ENCODE measurements at places on chromosomes 7 and 10.

DNA sequence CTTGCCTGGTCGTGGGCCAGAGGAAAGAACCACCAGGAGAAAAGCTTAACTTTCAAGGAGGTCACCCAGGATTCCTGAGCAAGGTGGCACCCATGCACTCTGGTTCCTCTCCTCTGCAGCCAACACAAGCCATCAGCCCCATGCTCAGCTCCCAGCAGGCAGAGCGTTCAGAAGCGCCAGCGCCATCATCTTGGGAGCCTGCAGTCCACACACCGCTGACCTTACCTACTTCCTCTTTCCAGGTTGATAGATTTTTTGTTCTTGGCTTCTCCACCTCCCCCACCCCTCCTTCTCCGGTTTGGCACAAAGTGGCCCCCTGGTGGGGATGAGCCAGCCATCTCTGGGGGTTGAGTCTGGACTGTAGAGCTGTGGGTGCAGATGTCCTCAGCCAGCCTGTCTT, 1.7 kb upstream of the WDR86 start:
- DNase-seq: no peak

DNA sequence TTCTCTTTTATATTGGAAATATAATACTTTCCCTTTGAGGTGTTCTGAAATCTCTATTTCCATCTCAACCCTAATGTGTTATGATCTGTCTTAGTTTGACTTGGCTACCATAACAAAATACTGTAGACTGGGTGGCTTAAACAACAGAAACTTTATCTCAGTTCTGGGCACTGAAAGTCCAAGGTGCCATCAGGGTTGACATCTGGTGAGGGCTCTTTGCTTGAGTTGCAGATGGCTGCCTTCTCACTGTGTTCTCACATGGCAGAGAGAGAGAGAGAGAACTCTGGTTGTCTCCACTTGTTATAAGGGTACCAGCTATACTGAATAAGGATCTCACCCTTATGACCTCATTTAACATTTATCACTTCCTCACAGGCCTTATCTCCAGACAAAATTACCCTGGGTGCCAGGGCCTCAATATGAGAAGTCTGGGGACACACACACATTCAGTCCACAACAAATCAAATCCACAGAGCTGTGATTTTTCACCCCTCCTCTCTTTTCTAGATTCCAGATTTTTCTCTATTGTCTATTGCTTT, 104.5 kb downstream of the SRI start:
- no peak for DNase-seq

GRCh38 chr7:76003351-76003750, 9.0 kb upstream of the TMEM120A start:
- DNase-seq: no peak

DNA sequence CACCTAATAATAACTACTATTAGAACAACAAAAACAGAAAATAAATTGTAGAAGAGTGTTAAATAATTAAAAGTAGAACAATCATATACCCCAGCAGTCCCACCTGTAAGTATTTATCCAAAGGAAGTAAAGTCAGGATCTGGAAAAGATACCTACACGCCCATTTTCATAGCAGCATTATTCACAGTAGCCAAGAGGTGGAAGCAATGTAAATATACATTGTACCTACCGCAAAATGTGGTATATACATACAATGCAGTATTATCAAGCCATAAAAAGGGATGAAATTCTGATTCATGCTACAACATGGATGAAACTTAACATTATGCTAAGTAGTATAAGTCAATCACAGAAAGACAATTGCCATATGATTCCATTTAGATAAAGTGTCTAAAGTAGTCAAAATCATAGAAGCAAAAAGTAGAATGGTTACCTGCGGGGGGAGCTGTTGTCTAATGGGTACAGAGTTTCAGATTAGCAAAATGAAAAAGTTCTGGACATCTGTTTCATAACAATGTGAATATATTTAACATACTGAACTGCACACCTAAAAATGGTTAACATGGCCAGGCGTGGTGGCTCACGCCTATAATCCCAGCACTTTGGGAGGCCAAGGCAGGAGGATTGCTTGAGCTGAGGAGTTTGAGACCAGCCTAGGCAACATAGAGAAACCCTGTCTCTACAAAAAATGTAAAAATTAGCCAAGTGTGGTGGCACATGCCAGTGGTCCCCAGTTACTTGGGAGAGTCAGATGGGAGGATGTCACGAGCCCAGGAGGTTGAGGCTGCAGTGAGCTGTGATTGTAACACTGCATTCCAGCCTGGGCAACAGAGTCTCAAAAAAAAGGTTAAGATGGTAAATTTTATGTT, 6.0 kb upstream of the TMED4 start:
- DNase-seq: peak; percentile 79

- DNase-seq: no peak
These were observed 102.4 kb downstream of the OAT start for GRCh38 chr10:124316326-124316725.

DNA sequence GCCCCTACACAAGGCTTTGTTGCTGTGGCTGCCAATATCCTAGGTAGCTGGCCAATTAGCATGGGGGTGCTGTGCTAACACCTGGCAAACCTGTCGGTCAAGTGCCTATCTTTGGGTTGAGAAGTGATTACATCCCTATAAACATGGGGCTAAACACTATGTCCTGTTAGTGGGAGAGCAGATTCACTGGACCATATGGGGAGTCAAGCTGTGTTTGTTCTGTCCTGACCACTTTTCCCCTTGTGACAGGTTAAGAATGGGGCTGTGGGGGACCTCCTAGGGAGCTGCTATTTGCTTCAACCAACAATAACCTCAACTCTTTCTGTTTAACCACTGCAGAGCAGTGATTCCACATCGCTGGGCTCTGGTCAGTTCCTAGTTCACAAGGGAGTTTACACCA, 151.5 kb upstream of the AOAH start:
- no peak for DNase-seq

DNA sequence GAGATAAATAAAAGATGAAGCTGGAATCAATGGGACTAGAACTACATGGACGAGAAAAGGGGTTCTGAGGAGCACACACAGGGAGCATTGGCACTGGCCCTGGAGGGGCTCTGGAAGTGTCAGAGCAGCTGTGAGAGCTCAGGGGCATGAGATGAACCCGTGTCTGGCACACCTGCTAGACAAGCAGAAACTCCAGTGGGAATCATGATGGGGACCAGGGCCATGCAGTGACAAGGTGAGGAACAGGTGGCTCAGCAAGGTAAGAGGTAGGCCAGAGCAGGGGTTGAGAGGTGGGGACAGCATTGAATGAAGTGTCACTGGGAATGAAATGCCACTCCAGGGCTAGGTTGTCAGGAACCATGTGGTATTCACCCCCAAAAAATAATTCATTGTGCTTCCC, 588.5 kb downstream of the GRID1 start:
- no peak for DNase-seq

DNA sequence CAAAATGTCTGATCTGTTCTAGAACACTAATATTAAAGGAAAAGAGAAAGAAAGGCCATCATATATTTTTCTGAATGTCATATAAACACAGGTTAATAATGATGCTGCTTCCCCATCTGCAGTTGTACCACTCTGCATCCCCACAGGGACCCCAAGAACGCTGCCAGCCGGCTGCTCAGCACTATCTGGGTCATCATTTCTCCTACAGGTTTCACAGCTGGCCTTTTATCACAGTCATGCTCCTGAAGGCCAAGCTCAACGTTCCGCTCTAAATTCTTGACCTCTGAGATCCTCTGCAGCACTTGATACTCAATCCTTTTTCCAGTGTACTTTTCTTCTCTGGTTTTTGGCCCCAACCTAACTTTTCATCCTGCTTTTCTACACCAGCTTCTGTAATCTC, 4.8 kb downstream of the IDI1 start:
- DNase-seq: no peak

DNA sequence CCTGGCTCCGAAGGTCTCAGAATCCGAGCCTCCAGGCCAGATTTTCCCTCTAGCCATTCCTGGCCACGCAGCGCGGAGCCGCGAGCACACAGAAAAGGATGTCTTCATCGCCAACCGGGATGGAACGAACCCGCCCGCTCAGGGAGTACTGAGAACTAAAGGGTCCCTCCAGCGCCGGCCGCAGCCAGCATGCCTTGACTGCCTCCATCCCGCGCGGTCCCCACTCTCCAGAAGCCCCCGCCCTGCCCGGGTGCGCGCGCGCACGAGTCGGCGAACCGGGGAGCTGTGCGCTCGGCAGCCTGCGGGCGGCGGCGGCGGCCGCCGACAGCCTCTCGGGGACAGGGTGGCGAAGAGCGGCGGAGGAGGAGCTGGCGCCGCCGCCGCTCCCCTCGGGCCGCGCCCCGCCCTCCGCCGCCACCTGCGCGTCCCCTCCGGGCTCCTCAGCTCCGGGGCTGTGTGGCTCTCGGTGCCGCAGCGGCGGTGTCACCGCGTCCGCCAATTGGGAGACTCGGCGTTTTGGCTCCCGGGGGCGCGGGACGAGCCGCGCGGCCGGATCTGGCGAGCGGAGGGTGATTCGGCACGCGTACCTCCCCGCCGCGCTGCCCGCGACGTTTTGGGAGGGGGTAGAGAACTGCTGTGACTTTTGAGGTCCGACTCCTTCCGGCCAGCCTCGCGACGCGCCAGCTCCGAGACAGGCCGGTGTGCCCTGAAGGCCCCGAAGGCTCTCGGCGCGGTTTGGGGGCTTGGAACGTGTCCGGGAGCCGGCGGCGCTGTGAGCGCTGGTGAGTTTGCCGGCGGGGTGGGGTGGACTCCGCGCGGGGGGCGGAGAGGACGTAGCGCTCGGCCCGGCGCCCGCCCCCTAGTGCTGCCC, 453 bp upstream of the GALNT17 start:
- no peak for DNase-seq

DNA sequence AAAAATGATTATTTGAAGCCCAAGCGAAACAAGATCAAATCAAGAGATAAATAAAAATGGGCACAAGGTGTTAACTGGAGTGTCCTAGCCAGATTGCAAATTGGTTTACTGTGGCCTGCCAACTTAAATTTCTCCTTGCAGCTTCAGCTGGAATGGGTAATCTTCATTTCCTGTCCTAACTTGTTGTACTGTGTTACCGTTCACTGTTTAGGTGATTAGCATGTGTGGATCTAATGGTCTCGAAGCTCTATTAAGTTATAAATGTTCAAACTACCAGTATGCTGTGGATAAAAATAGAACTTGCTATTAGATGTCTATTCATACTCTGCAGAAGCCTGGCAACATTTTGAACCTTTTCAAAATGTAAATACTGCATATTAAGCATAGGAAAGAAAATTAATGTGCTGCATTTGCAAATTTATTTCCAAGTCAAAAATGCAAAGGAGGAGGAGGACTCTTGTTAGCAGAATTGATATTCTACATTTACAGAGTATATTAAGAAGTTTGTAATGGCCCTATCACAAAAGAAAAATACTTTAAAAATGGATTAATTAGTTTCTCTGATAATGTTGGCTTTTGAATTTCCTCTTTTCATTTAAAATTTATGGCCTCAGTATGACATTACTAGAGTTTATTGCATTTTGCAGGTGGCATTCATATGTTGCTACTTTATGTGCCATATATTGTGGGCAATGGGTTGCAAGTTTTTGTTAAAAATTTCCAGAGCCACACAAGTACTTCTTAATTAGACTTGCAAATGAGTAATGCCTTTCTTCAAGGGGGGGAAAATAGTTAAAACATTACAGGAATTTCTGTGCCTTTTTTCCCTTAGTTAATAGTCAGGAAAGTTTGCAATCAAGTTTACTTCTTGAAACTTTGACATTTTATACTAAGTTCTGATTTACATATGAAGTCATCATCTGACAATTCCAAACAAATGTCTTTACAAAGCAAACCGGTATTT, 92.1 kb downstream of the CABCOCO1 start:
- DNase-seq: no peak

GRCh38 chr10:75542906-75543305, 111.5 kb downstream of the LRMDA start:
- DNase-seq: no peak

- no peak for DNase-seq
These were observed 166.9 kb upstream of the WDR11 start for GRCh38 chr10:120684226-120684625.
